ENCODE measurements at places on chromosomes 11 and 22.

DNA sequence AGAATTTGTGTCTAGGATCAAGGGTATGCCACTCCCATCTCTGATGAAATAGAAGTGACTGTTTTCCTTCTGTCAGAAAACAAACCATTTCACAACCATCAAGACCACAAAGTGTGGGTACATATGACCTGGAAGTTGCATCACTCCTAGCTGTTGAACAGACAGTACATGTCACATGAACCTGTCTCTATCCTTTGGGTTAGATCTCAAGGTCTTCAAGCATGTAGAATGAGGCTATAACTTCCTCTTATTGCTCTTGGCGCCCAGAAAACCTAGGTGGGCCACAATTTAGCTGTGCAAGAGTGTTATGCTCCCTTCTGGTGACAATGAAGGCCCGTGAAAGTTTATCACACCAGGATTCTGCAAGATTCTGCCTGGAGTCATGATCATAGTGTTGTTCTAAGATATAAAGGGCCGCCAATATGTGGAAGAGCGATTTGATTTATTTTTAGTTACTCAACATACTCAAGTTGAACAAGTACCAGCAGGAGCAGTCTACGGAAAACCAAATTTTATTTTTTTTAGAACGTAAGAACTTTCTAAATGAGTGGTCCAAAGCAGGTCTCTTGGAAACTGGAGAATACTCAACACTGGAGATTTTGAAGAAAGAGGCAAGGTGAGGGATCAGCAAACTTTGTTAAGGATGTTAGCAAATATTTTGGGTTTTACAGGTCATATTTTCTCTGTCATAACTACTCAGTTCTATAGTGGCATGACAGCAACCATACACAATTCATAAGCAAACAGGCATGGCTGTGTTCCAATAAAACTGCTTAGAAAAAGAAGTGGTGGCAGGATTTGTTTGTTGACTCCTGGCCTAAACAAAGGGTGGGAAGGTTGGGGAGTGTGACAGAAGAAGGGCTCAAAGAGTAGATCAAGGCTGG, 101.8 kb downstream of the USP35 start:
- DNase-seq, result no peak

DNA sequence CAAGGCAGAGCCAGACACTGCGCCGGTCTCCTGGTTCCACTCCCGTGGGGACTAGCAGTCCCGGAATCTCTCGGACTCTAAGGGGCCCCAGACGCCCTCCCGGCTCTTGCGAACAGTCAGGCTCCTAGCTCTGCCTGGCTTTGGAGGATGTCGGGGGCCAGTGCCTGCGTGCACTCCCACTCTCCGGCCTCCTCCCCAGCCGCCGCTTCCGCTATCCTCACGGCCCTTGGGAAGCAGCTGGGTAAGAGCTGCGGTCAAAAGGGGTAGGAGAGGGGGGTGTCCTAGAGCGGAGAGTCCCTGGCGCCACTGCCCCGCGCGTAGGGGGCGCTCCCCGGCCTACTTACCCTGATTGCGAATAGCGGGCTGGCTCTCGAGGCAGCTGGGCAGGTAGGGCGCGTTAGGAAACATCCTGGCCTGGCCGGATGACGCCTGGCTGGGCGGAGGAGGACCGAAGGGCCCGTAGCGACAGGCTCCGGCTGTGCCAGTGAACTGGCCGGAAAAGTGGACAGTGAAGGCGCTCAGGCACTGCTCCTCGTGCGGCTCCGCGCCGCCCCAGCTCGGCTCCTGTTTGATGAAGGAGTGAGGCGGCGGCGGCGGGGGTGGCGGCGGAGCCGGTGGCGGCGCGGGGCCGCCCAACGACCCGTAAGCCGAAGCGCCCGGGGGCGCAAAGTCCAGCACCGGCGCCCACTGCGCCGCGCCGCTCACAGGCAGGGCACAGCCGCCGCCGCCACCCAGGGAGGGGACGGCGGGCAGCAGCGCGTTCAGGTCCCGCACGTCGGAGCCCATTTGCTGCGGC, 785 bp downstream of the WT1 start:
- DNase-seq, result no peak

- peak; percentile 65 for DNase-seq
These were observed 647 bp upstream of the PHF21A start for GRCh38 chr11:46121724-46122477.

GRCh38 chr11:269146-269890, 8.9 kb upstream of the NLRP6 start:
- DNase-seq, result no peak

DNA sequence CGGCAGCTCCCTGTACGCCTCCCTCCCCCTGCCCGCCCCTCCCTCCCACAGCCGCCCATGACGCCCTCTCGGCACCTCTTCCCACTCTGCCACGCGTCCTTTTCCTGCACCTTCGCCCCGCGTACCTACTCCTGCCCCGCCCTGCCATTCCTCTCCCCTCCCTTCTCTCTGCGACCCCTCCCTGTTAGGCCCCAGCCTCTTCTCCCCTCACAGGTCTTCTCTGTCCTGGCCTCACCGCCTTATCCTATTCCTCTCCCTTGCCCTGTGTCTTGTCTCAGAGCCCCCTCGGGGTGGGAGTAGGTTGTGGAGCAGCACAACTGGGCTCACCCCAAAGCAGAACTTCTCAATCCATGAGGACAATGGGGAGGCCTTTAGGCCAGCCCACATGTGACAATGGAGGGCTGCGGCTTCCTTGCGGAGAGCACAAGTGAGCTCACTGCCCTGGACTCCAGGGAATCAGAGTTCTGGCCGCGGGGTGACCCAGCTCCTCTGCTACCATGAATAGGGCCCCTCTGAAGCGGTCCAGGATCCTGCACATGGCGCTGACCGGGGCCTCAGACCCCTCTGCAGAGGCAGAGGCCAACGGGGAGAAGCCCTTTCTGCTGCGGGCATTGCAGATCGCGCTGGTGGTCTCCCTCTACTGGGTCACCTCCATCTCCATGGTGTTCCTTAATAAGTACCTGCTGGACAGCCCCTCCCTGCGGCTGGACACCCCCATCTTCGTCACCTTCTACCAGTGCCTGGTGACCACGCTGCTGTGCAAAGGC, 539 bp downstream of the SLC35C1 start:
- no peak for DNase-seq

GRCh38 chr11:32154275-32154674, 63.4 kb downstream of the RCN1 start:
- DNase-seq, result no peak

- no peak for DNase-seq
These were observed 38.4 kb downstream of the DRD2 start for GRCh38 chr11:113436672-113437252.

DNA sequence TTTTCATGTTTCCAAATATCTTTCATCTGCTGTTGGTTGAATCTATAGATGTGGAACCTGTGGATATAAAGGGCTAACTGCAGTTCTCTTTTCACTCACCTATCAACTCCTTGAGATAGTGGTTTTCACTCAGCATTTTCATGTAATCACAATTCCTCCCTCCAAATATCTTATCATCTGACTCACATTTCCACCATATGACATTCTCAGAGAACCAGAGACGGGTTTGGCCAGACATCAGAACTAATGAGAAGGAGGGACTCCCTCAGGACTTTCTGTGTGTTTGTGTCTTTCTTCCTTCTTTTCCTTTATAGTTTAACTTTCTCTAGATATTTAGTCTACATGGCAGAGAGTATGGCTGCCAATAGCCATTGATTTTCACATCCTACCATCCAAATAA, 134.8 kb upstream of the DDI1 start:
- DNase-seq, result no peak

DNA sequence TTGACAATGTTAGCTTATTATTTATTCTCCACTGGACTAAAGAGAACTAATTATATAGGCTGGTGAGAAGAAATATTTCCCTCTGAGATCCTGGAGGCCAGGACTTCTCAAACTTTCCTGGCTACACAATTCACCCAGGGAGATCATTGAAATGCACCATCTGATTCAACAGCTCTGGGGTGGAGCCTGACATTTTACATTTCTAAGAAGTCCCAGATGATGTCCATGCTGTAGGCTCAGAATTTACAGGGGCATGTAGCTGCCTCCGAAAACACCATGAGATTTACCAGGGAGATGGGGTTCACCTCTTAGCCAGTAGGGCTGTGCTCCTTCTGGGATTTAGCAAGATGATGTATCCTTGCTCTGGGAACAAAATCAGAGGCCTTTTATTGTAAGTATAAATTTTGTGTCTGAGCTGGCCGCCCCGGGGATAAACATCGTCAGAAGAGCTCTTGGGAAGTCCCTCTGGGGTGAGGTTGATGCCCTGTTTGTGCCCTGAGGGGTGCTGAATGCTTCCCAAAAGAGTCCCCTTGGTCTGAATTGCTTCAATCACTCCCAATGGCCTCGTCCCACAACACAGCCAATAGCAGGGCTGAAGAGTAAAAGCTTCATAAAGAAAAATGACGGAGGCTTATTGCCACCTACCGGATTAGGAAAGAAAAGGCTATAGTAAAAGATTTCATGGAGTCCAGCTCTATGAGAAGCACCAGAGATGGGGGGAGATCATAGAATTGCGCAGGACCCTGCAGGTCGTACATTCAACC, 33.4 kb upstream of the API5 start:
- DNase-seq, result no peak

GRCh38 chr22:45318558-45319323, 9.0 kb downstream of the FAM118A start:
- no peak for DNase-seq

- no peak for DNase-seq
These were observed 17.3 kb downstream of the SCARF2 start for GRCh38 chr22:20420157-20420842.

DNA sequence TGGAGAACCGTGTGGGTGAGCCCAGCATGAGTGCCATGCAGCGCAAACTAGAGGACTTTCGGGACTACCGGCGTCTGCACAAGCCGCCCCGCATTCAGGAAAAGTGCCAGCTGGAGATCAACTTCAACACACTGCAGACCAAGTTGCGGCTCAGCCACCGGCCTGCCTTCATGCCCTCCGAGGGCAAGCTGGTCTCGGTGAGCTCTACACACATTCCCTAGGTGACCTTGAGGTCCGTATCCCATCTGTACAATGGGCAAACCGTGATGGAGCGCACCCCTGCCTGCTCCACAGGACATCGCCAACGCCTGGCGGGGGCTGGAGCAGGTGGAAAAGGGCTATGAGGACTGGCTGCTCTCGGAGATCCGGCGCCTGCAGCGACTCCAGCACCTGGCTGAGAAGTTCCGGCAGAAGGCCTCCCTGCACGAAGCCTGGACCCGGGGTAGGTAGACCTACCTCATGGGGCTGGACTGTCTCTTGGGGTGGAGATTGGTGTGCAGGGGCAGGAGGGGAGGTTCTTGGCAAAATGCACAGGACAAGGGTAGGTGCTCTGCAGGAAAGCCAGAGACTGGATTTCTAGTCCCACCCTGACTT, 10.6 kb downstream of the CTSF start:
- DNase-seq, result no peak

- no peak for DNase-seq
These were observed 20.3 kb downstream of the AP2A2 start for GRCh38 chr11:945986-946385.

- DNase-seq, result no peak
These were observed 49.0 kb downstream of the LINC01488 start for GRCh38 chr11:69530278-69531070.

- DNase-seq, result no peak
These were observed 65.1 kb downstream of the SCUBE1 start for GRCh38 chr22:43277987-43278601.

DNA sequence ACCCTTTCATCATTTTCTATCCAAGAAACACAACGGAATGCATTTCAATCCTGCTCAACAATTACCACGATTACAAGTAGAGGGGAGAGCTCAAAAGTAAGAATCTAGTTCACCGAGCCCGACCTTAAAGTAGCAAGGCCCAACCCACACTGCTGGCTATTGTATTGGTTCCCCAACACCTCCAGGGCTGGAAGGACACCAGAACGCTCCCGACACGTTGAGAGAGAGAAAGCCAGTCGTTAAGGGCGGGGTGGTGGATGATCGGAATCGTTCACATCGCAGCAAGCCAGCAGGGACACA, 690 bp downstream of the CKAP5 start:
- no peak for DNase-seq

DNA sequence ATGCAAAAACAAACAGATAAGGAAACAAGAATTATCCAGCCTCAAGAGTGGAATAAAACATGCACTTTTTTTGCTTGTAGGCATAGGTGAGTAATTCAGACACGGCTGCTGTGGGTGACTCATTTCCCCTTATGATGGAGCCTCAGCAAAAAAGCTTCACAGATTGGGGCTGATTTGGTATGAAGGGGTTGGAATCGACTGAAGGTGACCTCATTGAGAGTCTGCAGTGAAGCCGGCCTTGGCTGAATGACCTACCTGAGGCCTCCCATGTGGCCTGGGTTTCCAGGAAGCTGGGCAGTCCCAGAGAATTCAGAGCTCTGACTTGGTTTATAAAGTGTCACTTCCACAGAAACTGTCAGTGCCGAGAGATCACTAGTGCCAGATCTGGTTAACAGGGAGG, 34.2 kb upstream of the VPREB1 start:
- DNase-seq, result no peak

GRCh38 chr11:9861860-9862725, 198.2 kb downstream of the SWAP70 start:
- DNase-seq, result no peak

DNA sequence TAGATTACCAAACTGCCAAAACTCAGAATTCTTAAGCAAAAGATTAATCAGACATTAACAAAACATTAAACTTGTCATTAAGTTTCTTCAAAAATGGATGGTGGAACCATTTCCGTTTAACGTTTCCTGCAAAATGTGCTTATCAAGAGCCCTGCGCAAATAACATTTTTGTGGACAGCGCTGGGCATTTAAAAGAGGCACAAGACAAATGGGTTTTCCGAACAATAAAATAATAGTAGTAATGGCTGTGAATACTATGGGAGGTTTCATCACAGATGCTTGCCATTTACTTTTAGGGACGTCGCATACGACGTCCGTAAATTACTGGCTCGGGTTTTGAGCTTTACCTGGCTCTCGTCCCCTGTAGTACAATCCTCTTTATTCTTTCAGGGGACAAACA, 1.1 kb downstream of the NPAT start:
- DNase-seq, result no peak

- DNase-seq, result no peak
These were observed 15.5 kb upstream of the BMAL1 start for GRCh38 chr11:13262096-13262495.

- DNase-seq, result no peak
These were observed 7.2 kb downstream of the TRPT1 start for GRCh38 chr11:64218628-64219353.

DNA sequence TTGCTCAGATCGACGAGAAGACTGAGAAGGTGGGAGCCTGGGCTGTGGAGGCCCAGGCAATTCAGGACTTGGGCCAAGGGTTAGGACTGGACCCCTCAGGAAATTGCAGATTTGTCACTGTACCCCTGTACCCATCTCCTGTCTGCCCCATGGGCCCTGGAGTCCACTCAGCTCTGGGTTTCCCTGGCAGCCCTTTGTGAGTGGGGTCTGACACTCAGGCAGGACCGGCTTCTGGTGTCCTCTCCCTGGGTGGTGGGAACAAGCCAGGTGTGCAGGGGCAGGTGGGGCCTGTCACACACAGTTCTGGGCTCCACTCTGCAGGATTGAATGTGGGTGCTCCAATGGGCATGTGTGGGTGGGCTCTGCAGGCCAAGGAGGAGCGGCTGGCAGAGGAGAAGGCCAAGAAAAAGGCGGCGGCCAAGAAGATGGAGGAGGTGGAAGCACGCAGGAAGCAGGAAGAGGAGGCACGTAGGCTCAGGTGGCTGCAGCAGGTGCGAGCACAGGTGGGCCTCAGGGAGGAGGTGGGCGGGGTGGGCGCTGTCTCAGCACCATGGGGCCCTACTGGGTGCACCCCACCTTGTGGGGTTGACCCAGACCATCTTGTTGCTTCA, 21.6 kb downstream of the INCENP start:
- no peak for DNase-seq

GRCh38 chr11:110763249-110764011, 51.2 kb upstream of the ARHGAP20 start:
- peak; percentile 16 for DNase-seq

GRCh38 chr11:109043315-109043714, 378.4 kb downstream of the DDX10 start:
- DNase-seq, result no peak
